GM18507 (cell line): ENCODE measurements at places on chromosomes 5 and 9.

DNA sequence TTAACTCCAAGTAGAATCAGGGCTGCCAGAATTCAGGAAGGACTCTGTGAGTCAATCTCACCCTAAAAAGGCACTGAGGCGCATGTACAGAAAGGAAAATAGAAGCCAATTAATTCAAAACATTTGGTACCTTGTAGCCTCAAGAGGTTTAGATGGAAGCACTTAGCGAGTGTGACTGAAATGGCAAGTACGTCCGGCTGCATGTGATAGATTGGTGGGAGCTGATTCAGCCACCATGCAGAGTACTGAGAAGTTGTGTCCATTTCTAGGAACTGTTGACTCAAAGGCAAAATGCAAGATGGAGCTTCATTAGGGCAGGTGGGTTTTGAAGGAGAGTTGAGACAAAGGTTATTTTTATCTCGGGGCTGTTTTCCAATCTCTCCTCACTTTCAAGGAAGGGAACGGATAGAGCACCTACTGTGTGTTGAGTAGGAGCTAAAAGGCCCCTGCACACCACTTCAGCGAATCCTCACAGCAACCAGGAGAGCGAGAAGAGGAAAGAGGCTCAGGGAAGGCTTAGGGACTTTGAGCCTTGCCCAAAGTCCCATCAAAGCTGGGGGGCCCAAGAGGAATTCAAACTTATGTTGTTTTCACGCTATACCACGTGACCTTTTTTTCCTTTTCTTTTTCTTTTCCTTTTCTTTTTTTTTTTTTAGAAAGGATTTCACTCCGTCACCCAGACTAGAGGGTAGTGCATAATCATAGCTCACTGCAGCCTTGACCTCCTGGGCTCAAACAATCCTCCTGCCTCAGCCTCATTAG lies 34.6 kb upstream of the CPEB4 start:
- no peak for DNase-seq

- DNase-seq: no peak
These were observed 34.7 kb upstream of the ADRB2 start for GRCh38 chr5:148791696-148792095.

DNA sequence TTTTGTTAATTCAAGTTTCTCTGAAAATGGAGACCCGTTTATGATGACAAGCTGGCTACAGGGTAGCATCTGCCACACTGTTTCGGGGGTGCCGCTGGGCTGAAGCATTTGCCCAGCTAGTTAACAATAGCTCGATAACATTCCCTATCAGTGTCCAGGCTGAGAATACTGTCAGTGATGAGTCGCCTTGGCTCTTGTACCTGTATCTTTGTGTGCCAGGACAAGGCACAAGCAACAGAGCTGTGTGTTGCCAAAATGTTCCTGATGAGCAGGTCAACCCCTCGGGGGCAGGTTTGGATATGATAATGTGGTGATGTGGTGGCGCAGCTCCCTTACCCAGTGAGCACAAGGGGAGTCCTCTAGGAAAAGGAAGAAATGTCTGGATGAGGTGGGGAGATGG lies 7.0 kb downstream of the TGFBI start:
- no peak for DNase-seq

DNA sequence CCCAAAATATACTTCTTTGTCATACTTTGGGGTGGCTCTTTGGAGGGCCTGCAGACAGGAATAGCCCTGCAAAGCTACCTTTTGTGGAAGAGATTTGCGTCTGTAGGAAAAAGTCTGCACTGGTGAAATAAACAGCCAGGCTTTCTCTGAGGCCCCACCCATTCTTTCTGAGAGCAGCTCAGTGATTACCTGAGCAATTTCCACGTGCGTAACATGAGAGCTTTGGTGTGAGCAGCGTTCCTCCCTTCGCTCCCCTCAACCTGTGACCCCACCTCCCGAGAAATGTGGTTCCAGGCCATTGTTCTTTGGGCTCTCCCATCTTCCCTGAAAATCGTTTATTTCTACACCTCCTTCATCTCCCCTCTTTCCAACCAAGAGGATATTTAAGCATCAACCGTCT lies 23.8 kb upstream of the FBP1 start:
- DNase-seq: no peak

DNA sequence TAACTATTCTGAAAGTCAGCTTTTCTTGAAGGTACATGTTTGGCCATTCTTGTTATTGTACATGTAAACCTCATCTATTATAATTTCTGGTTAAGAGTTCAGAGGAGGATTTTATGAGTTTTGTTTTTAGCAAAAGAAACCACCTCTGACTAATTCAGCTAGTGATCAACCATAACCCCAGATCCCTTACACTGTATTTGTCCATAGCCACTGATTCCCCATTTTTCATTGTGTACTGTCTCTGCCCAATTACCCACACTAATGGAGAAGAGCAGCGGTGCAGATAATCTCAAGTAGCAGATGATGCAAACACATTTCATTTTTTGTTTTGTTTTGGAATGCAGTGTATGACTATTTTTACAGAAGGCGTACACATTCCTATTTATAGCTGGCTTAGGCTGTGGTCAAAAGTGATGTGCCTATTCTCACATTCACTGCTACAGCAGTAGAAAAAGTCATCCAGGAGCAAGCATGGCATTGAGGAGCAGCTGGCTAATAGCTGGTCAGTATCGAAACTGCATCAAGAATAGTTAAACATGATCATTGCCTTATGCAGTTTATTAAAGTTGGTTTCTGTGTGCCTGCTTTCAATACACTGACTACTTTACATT lies 988.3 kb downstream of the DTWD2 start:
- no peak for DNase-seq

DNA sequence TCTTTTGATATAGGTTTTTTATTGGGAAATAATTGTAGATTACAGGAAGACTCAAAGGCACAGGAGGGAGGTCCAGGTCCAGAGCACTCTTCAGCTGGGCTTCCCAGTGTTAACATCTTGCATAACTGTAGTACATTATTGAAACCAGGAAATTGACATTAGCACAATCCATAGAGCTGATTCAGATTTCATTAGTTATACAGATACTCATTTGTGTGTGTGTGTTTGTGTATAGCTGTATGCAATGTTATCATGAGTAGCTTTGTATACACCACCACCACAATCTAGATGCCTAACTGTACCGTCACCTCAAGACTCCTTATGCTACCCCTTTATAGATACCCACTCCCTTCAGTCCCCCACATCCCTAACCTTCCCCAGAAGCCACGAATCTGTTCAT lies 47.9 kb downstream of the SLC36A1 start:
- DNase-seq: no peak

DNA sequence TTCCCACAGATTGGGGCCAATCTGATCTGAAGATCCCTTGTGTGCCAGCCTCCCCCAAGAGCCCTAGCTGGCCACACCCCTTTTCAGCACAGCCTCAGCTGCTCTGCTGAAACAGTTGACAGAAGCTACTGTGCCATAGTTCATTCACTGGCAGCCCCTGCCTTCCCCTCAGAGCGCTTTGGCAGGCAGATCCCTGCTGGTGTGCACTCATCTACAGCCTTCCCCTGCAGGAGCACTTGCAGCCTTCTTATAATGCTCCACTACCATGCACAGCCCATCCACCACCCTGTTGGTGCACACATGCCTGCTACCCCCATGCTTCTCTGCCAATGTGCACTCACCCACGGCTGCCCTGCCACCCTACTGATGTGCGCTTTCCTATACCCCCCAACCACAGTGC lies 471.3 kb downstream of the MTRR start:
- DNase-seq: no peak

- DNase-seq: no peak
These were observed 108.2 kb upstream of the IFNE start for GRCh38 chr9:21590058-21590996.

DNA sequence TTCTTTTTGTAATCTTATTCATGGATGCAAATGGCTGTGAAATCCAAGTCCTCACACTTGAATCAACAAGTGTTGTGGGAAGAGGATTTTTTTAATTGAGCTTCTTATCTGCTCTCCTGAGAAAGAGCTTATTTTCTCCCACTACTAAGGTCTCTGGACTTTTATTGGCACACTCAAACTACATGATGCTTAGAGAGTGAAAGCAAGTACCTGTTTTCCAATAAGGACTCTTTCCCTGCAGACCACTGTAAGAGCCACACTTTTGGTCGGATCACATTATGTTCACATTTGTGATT lies 546.4 kb upstream of the ARRDC3 start:
- DNase-seq: no peak

- DNase-seq: no peak
These were observed 5.5 kb upstream of the SURF6 start for GRCh38 chr9:133341369-133342068.

GRCh38 chr5:91641730-91642350 lies 258.7 kb upstream of the ARRDC3 start:
- no peak for DNase-seq

GRCh38 chr5:100827481-100827889 lies 75.6 kb downstream of the ST8SIA4 start:
- no peak for DNase-seq

GRCh38 chr5:56522169-56522568 lies 289.0 kb upstream of the ANKRD55 start:
- no peak for DNase-seq

GRCh38 chr9:107914151-107914550 lies 424.6 kb upstream of the KLF4 start:
- no peak for DNase-seq

GRCh38 chr5:159961176-159962160 lies 45.2 kb downstream of the ADRA1B start:
- DNase-seq: no peak

- no peak for DNase-seq
These were observed 132.0 kb downstream of the LIFR start for GRCh38 chr5:38424148-38425060.

DNA sequence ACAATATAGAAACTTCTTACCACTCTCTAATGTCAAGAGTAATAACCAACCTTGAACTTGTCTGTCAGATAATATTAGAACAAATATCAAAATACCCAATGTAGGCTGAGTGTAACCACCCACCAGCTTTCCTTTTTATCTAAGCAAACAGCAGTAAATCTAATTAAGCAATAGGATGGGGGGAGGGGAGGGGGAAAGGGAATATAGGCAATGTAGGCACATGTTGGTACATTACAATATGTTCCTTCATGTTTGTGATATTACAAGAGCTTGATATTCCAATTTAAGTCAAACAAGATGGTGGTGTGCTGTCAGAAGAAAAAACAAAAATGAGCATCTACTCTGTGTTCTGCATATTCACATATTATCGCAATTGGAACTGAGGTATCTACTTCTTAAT lies 158.2 kb downstream of the DENND1A start:
- DNase-seq: no peak

- no peak for DNase-seq
These were observed 5.0 kb downstream of the GBGT1 start for GRCh38 chr9:133158695-133159094.

- peak; percentile 71 for DNase-seq
These were observed 29.9 kb downstream of the CSF2 start for GRCh38 chr5:132103332-132103951.

DNA sequence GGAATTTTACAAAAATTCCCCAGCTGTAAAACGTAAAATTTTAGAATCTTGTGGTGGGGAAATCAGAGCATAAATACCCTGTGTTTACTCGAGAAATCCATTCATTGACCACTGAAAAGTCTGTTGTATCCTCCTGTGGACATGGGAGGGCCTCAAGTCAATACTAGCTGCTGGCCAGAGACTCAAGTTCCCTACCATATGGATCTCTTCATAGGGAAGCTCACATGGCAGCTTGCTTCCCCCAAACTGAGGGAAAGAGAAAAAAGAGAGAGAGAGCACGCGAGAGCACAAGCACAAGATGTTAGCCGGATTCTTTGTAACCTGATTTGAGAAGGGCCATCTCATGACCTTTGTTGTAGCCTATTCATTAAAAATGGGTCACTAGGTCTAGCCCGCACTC lies 591.9 kb downstream of the LRRC70 start:
- DNase-seq: no peak

- no peak for DNase-seq
These were observed 571.3 kb downstream of the GABRG2 start for GRCh38 chr5:162638849-162639248.

DNA sequence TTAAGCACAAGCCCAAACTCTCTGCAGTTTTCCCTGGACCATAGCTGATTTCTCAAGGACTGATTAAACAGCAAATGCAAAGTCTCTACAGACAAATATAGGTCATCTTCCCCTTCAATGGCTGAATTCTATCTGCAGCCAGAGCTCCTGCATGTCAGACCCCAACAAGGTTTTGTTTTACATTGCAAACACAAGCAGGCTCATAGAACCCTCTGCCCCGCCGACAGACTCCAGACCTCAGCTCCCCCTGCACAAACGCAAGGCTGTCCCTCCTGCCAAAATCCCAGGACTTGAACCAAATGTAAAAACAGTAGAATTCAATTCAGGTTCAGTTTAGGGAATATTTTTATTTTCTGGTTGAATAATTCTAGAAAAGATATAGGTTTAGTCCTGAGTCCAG lies 526.7 kb upstream of the TRPC7 start:
- DNase-seq: no peak

DNA sequence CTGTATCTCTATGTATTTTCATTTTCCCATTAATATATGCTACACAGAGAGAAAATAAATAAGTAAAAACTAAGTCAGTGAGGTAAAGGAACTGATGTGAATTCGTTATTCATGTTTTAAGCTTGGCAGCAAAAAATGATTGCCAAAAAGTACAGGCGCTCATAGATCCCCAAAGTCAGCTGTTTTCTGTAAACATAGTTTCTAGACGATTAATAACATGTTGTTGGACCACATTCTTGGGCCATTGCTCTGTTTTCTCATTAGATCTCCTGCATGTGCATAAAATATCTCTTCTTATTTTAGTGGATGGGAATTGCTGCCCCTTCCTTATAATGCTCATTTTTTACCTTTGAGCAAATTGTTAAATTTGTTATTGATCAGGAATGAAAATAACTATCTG lies 215.2 kb downstream of the TLE1 start:
- DNase-seq: no peak

- DNase-seq: no peak
These were observed 25.4 kb downstream of the EXOC3 start for GRCh38 chr5:468401-468800.

DNA sequence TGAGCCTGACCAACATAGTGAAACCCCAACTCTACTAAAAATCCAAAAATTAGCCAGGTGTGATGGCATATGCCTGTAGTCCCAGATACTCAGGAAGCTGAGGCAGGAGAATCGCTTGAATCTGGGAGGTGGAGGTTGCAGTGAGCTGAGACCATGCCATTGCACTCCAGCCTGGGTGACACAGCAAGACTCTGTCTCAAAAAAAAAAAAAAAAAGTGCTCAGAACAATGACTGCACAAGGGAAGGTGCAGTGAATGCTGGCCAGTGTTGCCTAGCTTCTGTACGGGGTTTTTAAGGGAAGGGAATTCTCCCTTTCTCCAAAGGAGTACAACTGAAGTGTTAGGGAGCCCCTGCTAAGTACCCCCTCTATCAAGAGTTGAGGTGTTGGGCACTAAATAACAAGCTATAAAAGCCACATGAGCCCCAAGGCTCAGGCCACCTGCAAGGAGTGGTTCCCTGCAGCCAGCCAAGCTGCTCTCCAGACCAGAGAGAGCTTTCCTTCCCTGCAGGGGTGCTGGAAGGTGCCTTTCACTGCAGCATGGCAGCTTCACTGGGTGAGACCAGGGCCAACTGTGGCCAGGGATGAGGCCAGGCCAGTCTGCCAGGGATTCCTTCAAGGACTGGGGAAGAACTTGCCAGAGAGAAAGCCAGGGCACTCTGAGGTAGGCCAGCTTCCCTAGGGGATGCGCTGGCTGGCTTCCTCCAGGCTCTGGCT lies 14.8 kb downstream of the GADD45G start:
- DNase-seq: no peak
